HL-60 (cell line): ENCODE measurements at places on chromosomes 6 and 20.
A peak's percentile ranks its signal among the peaks of the same experiment; 100 is the strongest.

DNA sequence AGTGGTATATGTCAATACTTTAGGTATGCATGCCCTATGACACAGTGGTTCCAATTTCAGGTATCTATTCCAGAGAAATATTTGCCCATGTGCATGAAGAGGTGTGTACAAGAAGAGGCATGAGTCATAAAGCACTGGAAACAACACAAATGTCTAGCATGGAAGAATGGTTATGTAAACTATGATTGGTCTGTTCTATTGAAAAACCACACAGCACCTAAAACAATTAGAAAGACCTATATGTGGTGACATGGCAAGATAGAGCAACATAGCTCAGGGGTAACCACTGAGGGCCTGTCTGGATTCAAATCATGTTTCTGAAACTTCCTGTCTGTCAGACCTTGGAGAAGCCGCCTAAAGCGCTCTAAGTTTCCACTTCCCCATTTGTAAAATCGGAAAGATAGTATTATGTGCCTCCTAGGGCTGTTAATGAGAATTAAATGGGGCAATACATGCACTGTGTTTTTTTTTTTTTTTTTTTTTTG, 76.0 kb upstream of the SHLD1 start:
- peak; percentile 93 for DNase-seq

GRCh38 chr20:38326309-38326708, 20.0 kb upstream of the LBP start:
- no peak for DNase-seq

- DNase-seq = no peak
Measured at GRCh38 chr6:112113431-112113830, 26.0 kb downstream of the FAM229B start.

- DNase-seq = no peak
Measured at GRCh38 chr6:90948540-90948939, 361.7 kb upstream of the MAP3K7 start.

- DNase-seq = no peak
Measured at GRCh38 chr6:162290846-162291465, 436.6 kb downstream of the PRKN start.

- DNase-seq = no peak
Measured at GRCh38 chr6:32851025-32851424, 2.5 kb downstream of the TAP1 start.

DNA sequence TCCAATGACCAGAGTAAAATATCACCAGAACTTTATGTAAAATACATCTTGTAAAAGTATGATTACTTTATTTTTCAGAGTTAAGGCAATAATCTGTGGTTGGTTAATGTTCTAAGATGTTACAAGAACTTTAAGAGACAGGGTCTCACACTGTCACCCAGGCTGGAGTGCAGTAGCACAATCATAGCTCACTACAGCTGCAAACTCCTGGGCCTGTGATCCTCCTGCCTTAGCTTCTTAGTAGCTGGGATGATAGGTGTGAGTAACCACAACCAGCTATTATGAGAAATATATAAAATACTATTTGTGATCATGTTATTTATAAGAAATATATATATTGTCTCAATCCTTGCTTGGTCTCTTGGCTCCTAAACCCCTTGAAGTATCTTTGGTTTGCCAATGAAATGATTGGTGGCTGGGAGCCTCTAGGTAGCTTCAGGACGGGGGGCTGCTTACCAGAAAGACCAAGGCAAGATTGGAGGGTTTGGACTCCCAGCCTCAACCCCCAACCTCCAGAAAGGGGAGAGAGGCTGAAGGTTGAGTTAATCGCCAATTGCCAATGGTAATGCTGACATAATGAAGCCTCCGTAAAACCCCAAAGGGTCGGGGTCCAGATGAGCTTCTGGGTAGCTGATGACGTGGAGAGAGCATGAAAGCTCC, 15.4 kb downstream of the SOD2 start:
- no peak for DNase-seq

- no peak for DNase-seq
Measured at GRCh38 chr20:37519508-37520418, 1.3 kb upstream of the NNAT start.

DNA sequence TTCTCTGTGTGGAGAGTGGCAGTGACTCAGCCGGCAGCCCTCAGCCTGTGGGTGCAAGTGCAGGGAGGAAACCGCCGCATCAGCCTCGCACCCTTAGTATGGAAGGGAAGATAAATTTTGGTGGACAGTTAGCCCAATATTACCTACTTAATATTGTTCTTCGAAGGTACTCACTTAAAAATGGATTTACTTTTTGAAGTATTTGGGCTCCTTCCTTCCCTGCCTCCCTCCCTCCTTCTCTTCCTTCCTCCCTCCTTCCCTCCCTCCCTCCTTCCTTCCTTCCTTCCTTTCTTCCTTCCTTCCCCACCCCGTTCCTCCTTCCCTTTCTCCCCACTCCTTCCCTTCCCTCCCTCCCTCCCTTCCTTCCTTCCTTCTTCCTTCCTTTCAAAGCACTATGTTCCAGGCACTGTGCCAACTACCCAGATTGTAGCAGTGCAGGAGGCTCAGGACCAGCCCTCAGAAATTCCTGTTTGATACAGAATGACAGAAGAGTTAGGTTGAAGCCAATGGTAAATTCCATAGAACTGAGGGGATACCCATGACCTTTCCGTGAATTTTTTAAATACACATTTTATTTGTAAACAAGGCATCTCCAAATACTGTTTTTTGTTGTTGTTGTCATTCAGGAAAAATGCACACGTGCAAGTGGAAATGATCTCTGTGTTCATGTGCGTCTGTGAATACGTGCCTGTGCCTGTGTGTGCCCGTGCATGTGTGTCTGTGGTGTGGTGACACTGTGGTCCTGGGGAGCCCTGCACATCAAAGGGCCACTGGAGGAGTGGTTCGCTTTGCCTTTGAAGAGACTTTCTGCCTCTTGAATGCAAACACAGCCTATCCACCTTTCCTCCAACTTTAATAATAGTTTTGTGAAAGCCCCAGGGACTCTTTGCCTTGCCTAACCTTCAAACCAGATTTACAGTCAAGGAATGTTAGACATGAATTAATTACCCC, 141.7 kb downstream of the EDN3 start:
- DNase-seq = no peak

DNA sequence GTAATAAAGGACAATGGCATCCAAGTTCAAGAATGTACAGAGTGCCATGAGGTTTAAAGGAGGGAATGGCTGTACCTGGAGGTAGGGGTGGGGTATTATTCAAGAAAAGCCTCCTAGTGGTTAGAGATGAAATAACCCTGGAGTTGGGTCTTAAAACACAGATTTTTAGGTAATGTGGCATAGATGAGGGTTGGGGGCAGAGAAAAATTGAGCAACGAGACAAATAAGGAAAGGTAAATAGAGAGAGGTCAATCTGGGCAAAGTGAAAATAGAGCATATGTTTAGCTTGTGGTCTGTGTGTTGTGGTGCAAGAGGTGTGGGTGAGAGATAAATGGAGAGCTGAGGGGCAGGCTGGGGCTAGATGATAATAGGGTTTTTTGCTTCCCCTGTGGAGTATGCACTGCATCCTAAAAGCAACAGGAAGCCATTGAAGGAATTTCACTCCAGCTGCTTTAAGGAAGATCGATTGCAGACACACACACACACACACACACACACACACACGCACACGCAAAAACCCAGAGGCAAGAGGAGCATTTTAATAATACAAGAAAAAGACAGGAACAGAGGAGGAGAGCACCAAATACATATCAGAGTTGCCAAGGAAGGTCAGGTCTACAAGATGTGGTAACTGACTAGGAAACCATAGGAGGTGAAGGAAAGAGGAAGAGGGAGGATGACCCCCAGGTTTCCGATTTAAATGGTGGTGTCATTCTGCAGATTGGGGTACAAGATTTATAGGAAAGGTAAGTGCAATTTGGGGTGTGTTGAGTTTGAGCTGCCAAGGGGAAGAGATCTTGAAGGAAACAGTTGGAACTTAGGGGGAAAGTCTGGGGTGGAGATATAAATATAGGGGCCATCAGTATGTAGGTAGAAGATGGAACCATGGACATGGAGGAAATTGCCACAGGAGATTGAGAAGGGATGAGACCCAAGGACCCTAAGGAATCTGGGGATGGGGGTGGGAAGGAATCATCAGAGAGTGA, 31.3 kb upstream of the ADGRF1 start:
- no peak for DNase-seq

- no peak for DNase-seq
Measured at GRCh38 chr6:68756454-68757375, 121.6 kb downstream of the ADGRB3 start.
